ENCODE measurements at places on chromosomes 1 and 21.

- DNase-seq, result peak; percentile 59
These were observed 1.2 kb downstream of the VAV3 start for GRCh38 chr1:107963601-107964335.

GRCh38 chr1:175824079-175824478, 80.7 kb upstream of the TNR start:
- no peak for DNase-seq

GRCh38 chr1:96978444-96978843, 256.9 kb downstream of the PTBP2 start:
- DNase-seq, result no peak

DNA sequence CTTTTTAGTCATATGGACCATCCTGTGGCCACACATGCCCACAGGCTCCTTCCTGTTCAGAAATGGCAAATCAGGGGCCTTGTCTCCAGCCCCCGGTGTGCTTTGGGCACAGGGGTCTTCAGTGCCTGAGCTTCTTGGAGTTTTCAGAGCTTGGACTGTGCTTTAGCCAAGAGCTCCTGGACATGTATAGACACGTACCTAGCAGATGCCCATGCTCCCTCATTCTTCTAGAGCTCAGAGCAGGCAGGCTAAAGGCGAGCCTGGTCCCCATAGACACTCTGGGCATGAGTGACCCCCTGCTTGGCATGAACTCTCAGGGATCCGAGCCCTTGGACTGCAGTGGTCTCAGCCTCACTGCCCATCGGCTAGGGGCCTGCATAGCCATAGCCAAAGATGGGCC, 106.8 kb downstream of the EPHB2 start:
- no peak for DNase-seq

GRCh38 chr1:232132572-232132971, 497.4 kb downstream of the SIPA1L2 start:
- no peak for DNase-seq

- no peak for DNase-seq
These were observed 41.3 kb downstream of the ARID4B start for GRCh38 chr1:235286667-235287066.

GRCh38 chr1:8874230-8875201, 4.0 kb downstream of the ENO1 start:
- DNase-seq, result no peak

DNA sequence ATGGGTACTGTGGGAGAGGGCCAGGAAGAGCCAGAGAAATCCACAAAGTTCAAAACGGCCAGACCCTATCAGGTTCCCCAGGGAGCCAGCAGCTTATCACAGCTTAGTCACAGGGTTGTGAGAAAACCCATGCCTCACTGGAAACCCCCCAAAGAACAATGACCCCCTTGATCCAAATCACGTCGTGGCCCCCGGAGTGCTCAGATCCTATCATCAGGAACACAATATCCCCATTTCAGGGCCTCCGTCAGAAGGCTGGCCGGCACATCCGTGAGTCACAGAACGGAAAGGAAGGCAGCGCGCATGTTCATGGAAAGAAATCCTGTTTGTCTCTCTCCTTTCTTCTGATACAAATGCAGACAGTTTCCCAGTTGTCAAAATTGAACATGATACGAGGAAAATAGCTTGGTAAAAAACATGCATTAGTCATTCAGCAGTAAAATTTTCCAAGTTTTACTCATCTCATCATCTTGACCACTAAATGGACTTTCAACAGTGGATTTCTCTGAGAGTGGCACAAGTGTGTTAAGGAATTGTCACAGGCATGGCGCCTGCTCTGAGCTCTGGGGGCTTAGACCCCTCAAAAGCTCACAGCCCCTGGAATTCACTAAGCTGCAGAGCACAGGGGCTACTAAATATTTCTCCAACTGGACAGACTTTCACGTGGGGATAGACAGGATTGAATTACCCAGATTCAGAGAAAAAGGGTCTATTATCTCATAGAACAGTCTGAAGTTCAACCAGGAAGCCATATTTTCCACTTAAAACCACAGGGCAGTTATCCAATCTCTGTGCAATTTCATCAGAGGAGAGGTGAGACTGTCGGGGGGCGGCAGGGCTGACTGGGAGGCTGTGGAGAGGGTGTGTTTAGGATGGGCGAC, 124.8 kb downstream of the RIPK4 start:
- DNase-seq, result no peak

DNA sequence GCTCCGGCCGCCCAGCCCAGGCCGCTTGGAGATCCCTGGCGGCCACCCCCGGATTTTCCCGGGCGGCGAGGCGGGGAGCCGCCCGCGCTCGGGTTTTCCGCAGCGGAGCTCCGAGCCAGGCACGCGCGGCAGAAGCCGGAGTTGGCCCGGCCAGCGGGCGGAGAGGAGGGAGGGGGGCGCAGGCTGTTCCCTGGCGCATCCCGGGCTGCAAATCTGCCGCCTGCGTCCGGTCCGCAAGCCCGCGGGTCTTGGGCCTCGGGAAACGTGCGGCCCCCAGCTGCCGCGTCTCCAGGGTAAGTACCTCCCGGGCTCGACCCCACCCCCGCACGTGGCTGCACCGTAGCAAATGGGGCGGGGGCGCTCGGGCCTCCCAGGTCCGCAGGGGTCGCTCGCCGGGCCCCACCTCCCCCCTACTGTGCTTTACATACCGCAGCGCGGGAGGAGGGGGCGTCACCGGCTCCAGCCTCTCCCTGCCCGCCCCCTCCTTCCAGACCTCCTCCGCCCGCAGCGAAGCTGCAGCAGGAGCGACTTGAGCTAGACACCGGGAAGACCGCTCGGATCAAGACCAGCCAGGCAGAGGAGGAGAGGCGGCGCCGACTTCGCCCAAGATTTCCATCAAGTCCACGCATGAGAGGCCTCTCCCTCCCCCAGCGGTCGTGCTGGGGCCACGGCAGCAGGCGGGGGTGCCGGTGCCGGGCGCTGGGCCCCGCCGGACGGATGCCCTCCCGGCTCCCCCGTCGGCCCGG, 1.6 kb downstream of the TMEM200B start:
- DNase-seq, result no peak

GRCh38 chr1:206754011-206754410, 16.6 kb upstream of the IL19 start:
- DNase-seq, result no peak

DNA sequence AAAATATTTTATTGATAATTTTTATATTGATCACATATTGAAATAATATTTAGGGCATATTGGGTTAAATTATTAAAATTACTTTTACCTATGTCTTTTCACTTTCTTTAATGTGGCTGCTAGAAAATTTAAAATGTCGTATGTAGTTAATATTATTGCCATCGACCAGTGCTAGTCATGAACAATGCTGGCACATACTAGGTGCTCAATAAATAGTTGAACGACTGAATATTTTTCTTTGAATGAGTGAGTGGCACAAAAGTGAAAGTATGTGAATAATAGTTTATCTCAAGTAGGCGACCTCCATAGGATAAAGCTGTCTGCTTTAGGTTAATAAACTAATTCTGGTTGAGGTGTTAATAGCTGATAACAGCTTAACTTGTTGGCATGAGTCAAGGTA, 150.8 kb upstream of the FGGY start:
- no peak for DNase-seq

DNA sequence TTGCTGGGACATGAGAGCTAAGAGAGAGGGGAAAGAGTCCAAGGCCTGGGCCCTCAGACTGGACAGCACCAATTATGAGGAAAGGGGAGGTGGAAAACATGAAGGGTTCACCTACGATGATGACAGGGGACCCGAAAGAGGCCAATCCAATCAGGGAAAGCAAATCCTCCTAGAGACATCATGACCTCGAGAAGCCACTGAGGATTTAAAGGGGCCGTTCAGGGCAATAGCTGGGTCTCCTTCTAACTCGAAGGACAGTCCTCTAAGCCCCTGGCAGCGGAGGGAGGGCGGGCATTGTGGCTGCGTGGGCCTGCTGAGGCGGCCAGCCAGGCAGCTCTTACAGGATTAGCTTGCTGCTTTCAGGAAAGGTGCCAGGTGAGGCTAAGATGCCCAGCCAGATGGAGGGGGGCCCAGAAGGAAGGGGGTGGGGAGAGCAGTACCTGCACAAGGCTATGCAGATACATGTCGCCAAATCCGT, 7.4 kb downstream of the MEF2D start:
- no peak for DNase-seq

GRCh38 chr1:32592943-32593342, 53.7 kb downstream of the ZBTB8A start:
- no peak for DNase-seq

DNA sequence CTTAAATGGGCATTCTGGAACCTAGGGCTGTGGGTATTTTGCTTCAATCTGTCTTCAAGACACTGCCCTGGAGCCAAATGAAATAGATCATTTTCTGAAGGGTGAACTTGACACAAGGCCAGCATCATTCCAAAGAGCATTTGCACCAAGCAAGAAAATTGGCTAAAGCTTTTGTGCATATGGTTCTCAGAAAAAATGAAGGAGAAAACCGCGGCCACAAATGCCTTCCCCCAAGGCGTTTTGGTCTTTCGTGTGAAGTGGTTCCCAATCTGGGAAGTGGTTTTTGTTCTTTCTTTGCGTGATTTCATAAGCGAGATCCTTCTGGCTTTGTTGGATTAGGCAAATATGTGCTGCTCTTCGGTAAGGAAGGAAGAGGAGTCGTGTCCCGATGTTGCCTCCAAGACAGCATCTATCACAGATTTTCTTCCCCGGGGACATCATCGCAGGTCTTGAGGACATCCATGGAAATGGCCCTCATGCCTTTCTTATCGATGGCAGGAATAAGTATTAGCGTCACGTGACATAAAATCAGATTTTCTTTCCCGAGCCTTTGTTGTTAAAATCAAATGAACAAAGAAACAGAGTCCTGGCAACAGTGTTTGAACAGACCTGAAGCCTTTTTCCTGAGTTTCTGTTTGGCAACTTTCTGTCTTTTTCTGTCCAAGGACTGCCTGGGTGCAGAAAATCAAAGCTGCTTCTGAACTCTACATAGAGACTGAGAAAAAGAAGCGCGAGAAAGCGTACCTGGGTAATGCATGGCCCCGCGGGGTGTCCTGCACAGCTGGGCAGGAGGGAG, 31.0 kb downstream of the ATP5PO start:
- no peak for DNase-seq

DNA sequence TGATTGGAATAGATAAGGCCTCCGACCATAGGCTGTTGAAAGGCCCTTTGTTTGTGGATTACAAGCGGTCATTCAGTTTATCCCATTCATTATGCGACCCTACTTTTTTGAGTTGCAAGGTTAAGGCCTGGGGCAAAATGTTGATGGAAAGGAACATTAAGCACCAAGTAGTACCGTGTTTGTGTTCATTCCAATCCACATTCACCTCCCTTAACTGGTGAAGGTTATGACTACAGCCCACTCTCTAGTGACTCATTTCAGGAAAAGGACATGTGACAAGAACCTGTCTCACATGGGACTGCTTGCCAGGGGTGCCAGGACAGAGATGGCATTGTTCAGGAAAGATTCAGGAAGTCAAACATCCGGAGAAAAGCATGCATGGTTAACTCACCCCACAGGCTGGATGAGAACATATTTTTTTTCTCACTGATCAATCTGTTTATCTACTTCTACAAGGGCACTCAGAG, 81.6 kb downstream of the CD58 start:
- DNase-seq, result no peak

GRCh38 chr1:157523774-157524493, 28.4 kb downstream of the FCRL5 start:
- no peak for DNase-seq

DNA sequence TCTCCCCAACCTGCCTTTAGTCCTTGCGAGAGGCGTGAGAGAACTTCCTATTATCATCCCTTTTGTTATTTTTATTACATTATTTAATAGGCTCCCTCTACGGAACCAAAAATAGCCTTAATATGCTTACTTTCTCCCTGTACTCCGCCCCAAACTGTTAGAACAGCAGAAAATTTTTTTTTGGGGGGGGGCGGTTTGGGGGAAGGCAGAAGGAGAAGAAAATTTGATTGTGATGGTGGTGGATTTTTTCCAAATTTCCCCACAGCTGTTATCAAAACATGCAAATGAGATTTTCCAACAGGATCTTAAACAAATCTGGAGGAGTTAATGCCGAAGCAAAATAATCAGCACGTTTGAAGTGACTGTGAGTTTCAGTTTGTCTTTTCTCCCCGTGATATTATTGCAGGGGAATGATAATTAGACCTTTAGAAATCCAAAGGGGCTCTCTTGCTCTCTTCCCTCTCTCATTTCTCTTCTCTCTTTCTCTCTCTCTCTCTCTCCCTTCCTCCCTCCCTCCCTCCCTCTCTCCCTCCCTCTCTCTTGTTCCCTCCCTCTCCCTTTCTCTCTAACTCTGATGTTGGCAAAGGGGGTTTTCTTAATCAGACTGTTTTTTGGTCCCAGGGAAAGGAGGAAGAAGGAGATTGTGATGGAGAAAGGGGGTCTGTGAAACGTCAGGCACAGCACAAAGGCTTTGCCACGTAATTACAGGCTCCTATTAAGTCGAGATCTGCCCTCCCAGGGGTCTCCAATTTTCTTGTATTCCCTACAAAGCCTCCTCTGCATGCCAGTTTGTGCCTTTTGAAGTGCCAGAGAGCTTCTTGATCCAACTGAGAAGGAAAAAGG, 1.1 kb upstream of the PRRX1 start:
- DNase-seq, result no peak

DNA sequence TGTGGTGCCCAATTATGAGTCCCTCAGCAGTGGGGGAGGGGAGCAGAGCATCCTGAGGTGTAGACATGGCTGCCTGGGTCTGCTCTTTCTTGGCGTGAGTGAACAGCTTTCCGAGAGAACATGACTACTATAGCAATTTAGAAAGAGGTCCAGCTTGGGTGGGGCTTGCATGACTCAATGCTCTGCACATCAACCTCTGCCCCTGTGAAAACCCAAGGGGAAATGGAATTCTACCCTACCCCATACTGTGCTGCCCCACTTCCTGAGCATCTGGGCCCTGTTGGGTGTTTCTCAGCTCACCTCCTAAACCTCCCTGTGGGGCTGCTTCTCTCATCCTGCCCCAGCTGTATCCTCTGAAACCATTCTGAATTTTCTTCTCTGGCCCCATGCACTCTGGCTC, 8.2 kb upstream of the AZIN2 start:
- no peak for DNase-seq

- peak; percentile 51 for DNase-seq
These were observed 45.8 kb downstream of the MIGA1 start for GRCh38 chr1:77825131-77825709.

GRCh38 chr1:208192995-208193394, 51.2 kb downstream of the PLXNA2 start:
- DNase-seq, result no peak

- no peak for DNase-seq
These were observed 730.3 kb downstream of the PTPRU start for GRCh38 chr1:29966526-29967045.

- DNase-seq, result no peak
These were observed 1.7 kb upstream of the ADAR start for GRCh38 chr1:154609398-154610380.

GRCh38 chr1:234611225-234611846, 1.4 kb upstream of the IRF2BP2 start:
- peak; percentile 88 for DNase-seq

Data from Kasumi-1 (cell line).